ENCODE measurements at places on chromosomes 3 and 15.

DNA sequence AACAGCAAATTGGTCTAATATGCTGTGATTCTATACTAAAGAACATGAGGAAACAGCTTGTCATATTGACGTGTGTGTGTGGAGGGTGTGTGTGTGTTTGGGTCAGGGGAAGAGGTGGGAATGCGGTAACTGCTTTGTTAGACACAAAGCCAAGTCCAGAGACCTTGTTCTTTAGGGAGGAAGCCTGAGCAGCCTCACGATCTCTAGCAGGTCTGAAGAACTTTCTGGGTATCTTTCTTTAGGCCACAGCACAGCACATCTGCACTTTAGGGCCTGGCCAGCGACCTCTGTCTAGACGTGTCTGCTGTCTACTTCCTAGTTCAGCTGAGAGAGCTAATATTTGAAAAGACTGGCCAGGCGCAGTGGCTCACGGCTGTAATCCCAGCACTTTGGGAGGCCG is 220.0 kb upstream of the TPRG1 start:
- H3K27ac ChIP-seq: peak overlapping the region; percentile 99
- H3K4me3 ChIP-seq: no peak overlapping the region
- no peaks in the 10 kb centered on the region for H3K27me3 ChIP-seq

DNA sequence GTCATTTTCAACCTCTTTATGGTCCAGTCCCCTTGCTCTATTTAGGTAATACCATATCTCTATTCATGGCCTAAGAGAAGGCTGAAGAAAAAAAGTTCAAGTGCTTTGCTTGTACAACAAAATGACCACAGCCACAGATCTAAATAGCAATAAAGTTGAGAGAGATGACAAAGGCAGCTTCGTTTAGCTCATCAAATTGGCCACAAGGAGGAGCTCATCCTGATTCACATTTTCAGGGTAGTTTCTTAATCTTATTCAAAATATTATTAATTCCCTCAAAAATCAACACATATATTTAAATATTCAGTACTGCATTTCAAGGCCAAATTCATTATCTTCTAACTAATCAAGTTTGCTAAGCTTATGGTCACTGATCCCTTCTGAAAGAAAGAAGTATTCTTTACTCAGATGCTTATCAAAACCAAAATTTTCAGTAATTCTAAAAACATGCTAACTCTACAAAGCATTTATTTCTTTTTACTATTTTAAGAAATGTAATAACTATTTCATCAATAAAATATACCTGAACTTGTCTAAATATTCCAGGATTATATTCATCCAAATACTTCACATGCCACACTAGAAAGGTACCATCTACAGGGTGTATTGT is 85.5 kb downstream of the DMXL2 start:
- no peaks in the 10 kb centered on the region for H3K27me3 ChIP-seq
- no peaks in the 10 kb centered on the region for H3K36me3 ChIP-seq
- no peak overlapping the region for H3K4me3 ChIP-seq
- DNase-seq: no peak

DNA sequence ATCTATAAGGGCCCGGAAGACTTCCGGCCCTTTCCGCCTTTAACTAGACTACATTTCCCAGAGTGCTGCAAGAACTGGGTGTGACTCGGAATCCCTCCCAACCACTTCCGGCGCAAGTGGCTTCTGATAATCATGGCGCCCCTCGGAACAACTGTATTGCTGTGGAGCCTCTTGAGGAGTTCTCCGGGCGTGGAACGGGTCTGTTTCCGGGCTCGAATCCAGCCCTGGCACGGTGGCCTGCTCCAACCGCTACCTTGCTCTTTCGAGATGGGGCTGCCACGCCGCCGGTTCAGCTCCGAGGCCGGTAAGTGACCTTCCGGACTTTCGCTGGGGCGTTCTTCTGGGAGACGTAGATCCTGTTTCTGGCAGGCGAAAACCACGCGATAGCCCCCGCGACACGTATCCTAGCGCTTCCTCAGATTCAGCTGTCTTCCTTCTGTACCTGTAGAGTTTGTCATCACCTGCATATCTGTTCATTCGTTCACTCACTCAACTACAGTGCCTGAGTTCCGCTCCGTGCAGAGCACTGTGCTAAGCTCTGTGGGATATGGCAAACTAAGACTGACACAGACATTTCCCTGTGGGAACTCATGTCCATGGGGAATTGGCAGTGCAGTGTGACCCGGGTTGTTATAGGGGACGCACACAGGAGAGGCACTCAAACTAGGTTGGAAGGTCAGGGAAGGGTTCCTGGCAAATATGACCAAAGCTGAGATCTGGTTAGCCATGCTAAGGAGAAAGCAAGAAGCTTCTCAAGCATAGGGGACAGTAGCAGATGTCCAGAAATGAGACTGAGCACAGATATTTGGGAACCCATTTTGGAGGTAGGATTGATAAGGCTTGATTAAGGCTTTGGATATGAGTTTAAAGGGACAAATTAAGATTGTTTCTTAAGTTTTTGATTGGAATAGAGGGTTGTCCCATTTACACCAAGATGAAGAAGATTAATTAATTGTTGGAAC is at the start of gene MRPS22:
MRPS22 (plus strand) TSS at position 126 of the 962 bp plus-strand sequence; CDS start at position 133, 7 bp downstream.
- peak within 1 kb of the TSS; percentile 69 for H3K27ac ChIP-seq
- H3K4me1 ChIP-seq: peaks cover 16% of the 10 kb centered on the region
- peak; percentile 33 for DNase-seq
- H3K27me3 ChIP-seq: no peaks in the 10 kb centered on the region

GRCh38 chr3:163601426-163601825 is 1476.9 kb downstream of the SI start:
- no peaks in the 10 kb centered on the region for H3K36me3 ChIP-seq
- DNase-seq: no peak
- no peaks in the 10 kb centered on the region for H3K4me1 ChIP-seq
- H3K27me3 ChIP-seq: no peaks in the 10 kb centered on the region
- H3K4me3 ChIP-seq: no peak overlapping the region

GRCh38 chr15:41779662-41780157 is 5.4 kb downstream of the MAPKBP1 start:
- no peak overlapping the region for H3K27ac ChIP-seq
- H3K4me3 ChIP-seq: no peak overlapping the region
- H3K36me3 ChIP-seq: no peaks in the 10 kb centered on the region
- H3K4me1 ChIP-seq: peaks cover 56% of the 10 kb centered on the region
- no peaks in the 10 kb centered on the region for H3K27me3 ChIP-seq

DNA sequence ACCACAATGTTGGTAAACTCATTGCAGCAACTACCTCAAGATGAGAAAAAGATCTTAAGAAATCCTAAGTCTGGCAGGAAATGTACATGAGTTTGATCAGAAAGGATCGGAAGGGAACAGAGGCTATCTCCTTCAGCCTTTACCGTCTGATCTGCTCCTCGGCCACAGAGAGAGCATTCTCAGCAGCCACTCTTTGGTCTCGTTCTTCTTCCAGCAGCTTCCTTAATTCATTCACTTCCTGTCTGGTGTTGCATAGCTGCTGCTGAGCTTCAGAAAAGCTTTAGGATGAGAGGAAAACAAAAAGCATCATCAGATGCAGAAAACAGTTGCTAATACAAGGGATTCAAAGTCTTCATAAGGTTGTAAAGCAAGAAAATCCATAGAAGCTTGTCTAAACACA is 6.6 kb upstream of the HCLS1 start:
- no peak for DNase-seq
- no peaks in the 10 kb centered on the region for H3K4me1 ChIP-seq
- H3K36me3 ChIP-seq: peaks cover 62% of the 10 kb centered on the region
- H3K27ac ChIP-seq: no peak overlapping the region
- H3K27me3 ChIP-seq: no peaks in the 10 kb centered on the region

Data from thoracic aorta (tissue), 2 donors.